ENCODE measurements at places on chromosomes 3 and 15. TPM values are rescaled to one million over a fixed set of nuclear protein-coding genes. Genes with fewer than 3 reads are reported as not detected.

- no peaks in the 10 kb centered on the region for H3K27me3 ChIP-seq
- no peak overlapping the region for H3K27ac ChIP-seq
- no peak overlapping the region for H3K4me3 ChIP-seq
- no peak for DNase-seq
- no peaks in the 10 kb centered on the region for H3K36me3 ChIP-seq
Measured at GRCh38 chr3:77588863-77589262, 549.0 kb downstream of the ROBO2 start.

GRCh38 chr15:99432271-99433025 lies 133.3 kb upstream of the MEF2A start:
- H3K27me3 ChIP-seq: no peaks in the 10 kb centered on the region
- no peak overlapping the region for H3K27ac ChIP-seq
- H3K36me3 ChIP-seq: no peaks in the 10 kb centered on the region
- H3K4me1 ChIP-seq: no peaks in the 10 kb centered on the region
- H3K4me3 ChIP-seq: no peak overlapping the region
- DNase-seq: no peak

DNA sequence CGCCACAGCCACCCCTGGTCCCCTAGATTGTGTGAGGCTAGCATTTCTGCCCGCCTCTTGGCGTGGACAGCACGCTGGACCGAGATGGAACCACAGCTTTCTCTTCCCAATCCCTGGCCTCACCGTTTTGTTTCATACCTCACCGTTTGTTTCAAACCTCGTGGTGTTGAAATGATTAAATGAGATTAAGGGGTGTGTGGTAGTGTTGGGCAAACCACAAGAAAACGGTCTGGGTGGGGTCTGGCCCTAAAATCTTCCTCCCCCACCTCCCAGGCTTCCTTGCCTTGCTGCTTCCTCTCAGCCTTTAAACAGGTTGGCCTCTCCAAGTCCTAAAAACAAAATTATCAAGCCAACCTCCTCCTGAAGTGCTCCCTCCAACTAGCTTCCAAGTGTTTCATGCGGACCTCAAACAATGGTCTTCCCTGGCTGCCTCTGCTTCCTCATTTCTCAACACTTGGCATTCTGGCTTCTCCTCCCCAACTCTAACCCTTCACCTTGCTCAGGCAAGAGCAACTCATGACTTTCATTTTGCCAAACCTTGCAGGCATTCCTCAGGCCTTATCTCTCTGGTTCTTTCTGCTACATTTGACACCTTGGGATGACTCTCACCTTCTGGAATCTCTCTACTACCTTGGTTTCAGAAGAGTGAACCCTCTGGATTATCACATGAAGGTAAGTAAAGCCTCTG lies 1.4 kb upstream of the ATP13A3 start:
- no peaks in the 10 kb centered on the region for H3K36me3 ChIP-seq
- no peak overlapping the region for H3K4me3 ChIP-seq
- H3K27me3 ChIP-seq: no peaks in the 10 kb centered on the region

DNA sequence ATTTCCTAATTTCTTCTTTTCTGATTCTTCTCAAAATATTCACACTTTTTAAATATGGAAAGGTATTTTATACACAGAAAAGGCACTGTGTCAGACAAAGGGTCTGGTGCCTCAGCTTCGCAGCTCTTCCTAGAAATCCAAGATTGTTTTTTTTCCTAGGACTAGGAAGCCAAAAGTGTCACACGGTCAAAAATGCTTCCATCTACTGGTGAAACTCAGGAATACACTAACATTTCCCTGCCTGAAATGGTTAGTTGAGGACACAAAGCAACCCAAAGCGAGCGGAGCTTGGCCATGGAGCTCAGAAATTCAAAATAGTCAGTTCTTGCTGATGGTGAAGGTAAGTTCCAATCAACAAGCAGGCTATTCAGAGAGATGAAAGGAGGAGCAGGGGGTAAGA lies 426.5 kb upstream of the RASGRP1 start:
- no peak overlapping the region for H3K4me3 ChIP-seq
- peak; percentile 36 for DNase-seq

DNA sequence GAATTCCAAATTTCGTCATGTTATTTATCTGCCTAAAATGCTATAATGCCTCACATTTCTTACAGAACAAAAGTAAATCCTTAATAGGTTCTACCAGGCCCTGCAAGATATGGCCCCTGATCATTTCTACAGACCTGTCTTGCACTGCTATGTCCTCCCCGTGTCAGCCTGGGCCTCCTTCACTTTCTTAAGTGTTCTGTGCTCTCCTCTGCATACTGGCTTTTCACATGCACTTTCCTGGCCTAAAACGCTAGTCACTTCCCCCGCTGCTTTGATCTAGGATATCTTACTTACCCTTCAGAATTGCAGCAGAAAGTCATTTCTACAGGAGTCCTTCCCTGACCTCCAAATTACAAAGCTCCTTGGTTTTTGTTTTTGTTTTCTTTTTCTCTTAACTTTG lies 551.3 kb downstream of the NSUN3 start:
- no peaks in the 10 kb centered on the region for H3K4me1 ChIP-seq
- no peaks in the 10 kb centered on the region for H3K36me3 ChIP-seq
- H3K27me3 ChIP-seq: no peaks in the 10 kb centered on the region
- H3K4me3 ChIP-seq: no peak overlapping the region
- DNase-seq: no peak
- H3K27ac ChIP-seq: no peak overlapping the region

GRCh38 chr3:22334996-22335395 lies 584.0 kb upstream of the ZNF385D start:
- no peaks in the 10 kb centered on the region for H3K36me3 ChIP-seq
- no peak overlapping the region for H3K4me3 ChIP-seq
- H3K4me1 ChIP-seq: no peaks in the 10 kb centered on the region
- H3K27me3 ChIP-seq: no peaks in the 10 kb centered on the region
- DNase-seq: no peak

GRCh38 chr15:77901921-77902750 lies 175.4 kb downstream of the TBC1D2B start:
- H3K27me3 ChIP-seq: no peaks in the 10 kb centered on the region
- no peak overlapping the region for H3K4me3 ChIP-seq
- no peaks in the 10 kb centered on the region for H3K4me1 ChIP-seq
- no peaks in the 10 kb centered on the region for H3K36me3 ChIP-seq
- DNase-seq: peak; percentile 52

GRCh38 chr3:52851348-52851747 lies 16.5 kb upstream of the MUSTN1 start:
- no peaks in the 10 kb centered on the region for H3K27me3 ChIP-seq
- no peaks in the 10 kb centered on the region for H3K36me3 ChIP-seq
- H3K4me1 ChIP-seq: peaks cover 3% of the 10 kb centered on the region
- no peak overlapping the region for H3K27ac ChIP-seq

DNA sequence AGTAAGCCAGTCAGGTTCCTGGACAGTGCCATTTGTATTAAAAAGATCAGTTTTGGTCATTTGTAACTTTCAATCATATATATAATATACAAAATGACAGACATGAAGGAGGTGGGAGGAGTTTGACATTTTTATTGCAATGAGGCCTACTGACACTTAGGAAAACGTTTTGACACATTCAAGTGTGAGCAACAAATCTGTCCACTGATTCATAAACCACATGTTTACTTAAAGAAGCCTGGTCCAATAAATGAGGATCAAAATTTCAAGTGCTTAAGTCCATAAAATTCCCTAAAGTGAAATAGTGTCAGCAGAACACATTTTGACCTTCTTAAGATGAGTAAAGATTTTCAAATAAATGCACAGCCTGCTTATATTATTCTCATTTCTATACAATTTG lies 137.3 kb downstream of the MECOM start:
- no peak overlapping the region for H3K4me3 ChIP-seq
- H3K27me3 ChIP-seq: no peaks in the 10 kb centered on the region
- DNase-seq: no peak
- H3K27ac ChIP-seq: no peak overlapping the region
- no peaks in the 10 kb centered on the region for H3K36me3 ChIP-seq

GRCh38 chr3:173008978-173009377 lies 132.1 kb downstream of the SPATA16 start:
- H3K27ac ChIP-seq: no peak overlapping the region
- no peaks in the 10 kb centered on the region for H3K36me3 ChIP-seq
- H3K27me3 ChIP-seq: no peaks in the 10 kb centered on the region
- H3K4me3 ChIP-seq: no peak overlapping the region
- DNase-seq: no peak

- DNase-seq: peak; percentile 57
- peak overlapping the region; percentile 60 for H3K4me3 ChIP-seq
- no peaks in the 10 kb centered on the region for H3K27me3 ChIP-seq
- peak overlapping the region; percentile 43 for H3K27ac ChIP-seq
- no peaks in the 10 kb centered on the region for H3K36me3 ChIP-seq
Measured at GRCh38 chr15:24878153-24878552, 76.6 kb upstream of the SNRPN start.

GRCh38 chr15:80549191-80549590 lies 145.0 kb downstream of the ARNT2 start:
- peak overlapping the region; percentile 95 for H3K27ac ChIP-seq
- no peak for DNase-seq
- H3K27me3 ChIP-seq: no peaks in the 10 kb centered on the region
- H3K4me3 ChIP-seq: peak overlapping the region; percentile 11

DNA sequence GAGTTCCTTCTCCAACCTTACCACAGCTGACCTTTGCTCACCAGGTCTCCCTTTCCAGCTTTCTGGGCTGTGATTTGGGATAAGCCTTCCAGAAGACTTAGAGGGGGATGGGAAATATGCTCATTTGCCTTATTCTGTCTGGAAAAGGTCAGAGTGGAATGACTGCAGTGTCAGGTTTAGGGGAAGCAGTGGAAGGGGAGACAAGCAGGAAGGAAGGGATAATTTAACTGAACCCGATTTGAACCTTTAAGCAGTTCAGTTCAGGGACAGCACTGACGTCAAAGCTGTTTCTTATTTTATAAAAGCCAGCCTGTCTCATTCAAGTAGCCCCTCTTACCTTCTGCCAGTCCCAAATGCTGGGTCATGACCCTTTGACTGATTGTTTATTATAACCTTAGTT lies 418.4 kb upstream of the RARB start:
- DNase-seq: no peak
- H3K4me1 ChIP-seq: no peaks in the 10 kb centered on the region
- H3K4me3 ChIP-seq: no peak overlapping the region

GRCh38 chr15:55721554-55722185 lies 21.3 kb downstream of the PRTG start:
- no peak overlapping the region for H3K4me3 ChIP-seq
- H3K4me1 ChIP-seq: no peaks in the 10 kb centered on the region
- no peaks in the 10 kb centered on the region for H3K27me3 ChIP-seq
- no peaks in the 10 kb centered on the region for H3K36me3 ChIP-seq
- no peak overlapping the region for H3K27ac ChIP-seq

GRCh38 chr3:67599821-67600220 lies 54.6 kb downstream of the SUCLG2 start:
- DNase-seq: no peak
- H3K4me1 ChIP-seq: no peaks in the 10 kb centered on the region
- peaks cover 22% of the 10 kb centered on the region for H3K36me3 ChIP-seq
- H3K27me3 ChIP-seq: no peaks in the 10 kb centered on the region
- no peak overlapping the region for H3K4me3 ChIP-seq
- no peak overlapping the region for H3K27ac ChIP-seq

DNA sequence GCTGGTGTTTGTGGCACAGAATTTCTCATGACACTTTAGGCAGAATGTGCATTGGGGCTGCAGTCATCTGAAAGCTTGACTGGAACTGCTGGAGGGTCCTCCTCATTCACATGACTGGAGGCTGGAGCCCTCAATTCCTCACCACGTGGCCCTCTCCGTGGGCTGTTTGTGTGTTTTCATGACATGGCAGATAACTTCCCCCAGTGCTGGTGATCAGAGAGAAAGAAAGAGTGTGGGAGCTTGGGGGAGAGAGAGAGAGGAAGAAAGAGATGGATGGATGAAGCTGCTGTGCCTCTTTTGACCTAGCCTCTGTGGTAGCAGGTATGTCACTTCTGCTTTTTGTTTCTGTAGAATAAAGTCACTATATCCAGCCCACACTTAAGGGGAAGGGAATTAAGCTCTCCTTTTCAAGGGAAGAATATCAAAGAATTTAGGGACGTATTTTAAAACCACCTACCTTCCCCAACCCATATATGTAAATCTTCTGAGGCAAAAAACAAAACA lies 169.6 kb upstream of the IL12A start:
- no peak overlapping the region for H3K4me3 ChIP-seq
- no peaks in the 10 kb centered on the region for H3K27me3 ChIP-seq
- no peak for DNase-seq
- H3K4me1 ChIP-seq: no peaks in the 10 kb centered on the region

GRCh38 chr3:31004025-31004678 lies 109.7 kb upstream of the GADL1 start:
- no peaks in the 10 kb centered on the region for H3K36me3 ChIP-seq
- H3K4me1 ChIP-seq: peaks cover 5% of the 10 kb centered on the region
- no peak overlapping the region for H3K4me3 ChIP-seq

DNA sequence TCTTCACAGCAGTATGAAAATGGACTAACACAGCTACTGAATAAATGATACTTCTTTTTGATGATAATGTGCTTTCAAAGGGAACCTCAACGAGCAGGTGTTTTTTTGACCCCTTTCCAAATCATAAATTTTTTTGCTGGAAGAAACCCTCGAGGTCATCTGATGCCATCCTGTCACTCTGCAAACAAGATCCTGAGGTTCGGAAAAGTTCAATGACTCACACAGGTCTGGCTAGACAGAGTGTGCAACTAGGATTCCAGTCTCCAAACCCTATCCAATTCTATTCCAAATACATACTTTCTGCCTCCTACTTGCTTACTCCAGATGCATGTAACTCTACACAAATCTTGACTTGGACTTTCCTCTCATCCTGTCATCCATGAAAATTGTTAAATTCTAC lies 124.7 kb downstream of the NEDD4 start:
- no peaks in the 10 kb centered on the region for H3K36me3 ChIP-seq
- no peaks in the 10 kb centered on the region for H3K27me3 ChIP-seq
- no peak overlapping the region for H3K4me3 ChIP-seq
- DNase-seq: no peak
- no peak overlapping the region for H3K27ac ChIP-seq

DNA sequence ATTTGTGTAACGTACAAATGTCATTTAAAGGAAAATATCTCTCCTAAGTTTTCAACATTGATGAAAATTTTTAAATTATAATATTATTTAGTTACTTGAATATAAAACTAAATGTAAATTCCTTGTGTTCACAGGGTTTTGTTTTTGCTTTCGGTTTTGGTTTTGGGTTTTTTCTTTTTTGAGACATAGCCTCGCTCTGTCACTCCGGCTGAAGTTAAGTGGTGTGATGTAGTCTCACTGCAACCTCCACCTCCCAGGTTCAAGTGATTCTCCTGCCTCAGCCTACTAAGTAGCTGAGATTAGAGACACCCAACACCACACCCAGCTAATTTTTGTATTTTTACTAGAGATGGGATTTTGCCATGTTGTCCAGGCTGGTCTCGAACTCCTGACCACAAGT lies 79.3 kb upstream of the TCF12 start:
- peaks cover 8% of the 10 kb centered on the region for H3K4me1 ChIP-seq
- no peaks in the 10 kb centered on the region for H3K36me3 ChIP-seq
- H3K27me3 ChIP-seq: no peaks in the 10 kb centered on the region
- H3K27ac ChIP-seq: no peak overlapping the region

- H3K27ac ChIP-seq: no peak overlapping the region
- H3K4me1 ChIP-seq: no peaks in the 10 kb centered on the region
Measured at GRCh38 chr3:24804095-24804494, 309.4 kb upstream of the THRB start.

Gene TMEM212
- polyA plus RNA-seq: not detected

Gene CCDC39
- polyA plus RNA-seq: not detected

Gene NR1D2
- polyA plus RNA-seq: 15.4 TPM

Gene GTF2E1
- 7.7 TPM for polyA plus RNA-seq

Gene NRROS
- polyA plus RNA-seq: 0.19 TPM

Gene PPM1M
- 19.2 TPM for polyA plus RNA-seq

Gene GOLGA6L10
- 0.10 TPM for polyA plus RNA-seq

Gene ATP8B4
- 0.03 TPM for polyA plus RNA-seq

Gene SCN11A
- polyA plus RNA-seq: 0.02 TPM

Gene TF
- 0.08 TPM for polyA plus RNA-seq

All from SK-N-SH (cell line).